ENCODE measurements at places on chromosomes 1 and 21.
A peak's percentile ranks its signal among the peaks of the same experiment; 100 is the strongest.

GRCh38 chr1:50369830-50370229 is 53.4 kb downstream of the DMRTA2 start:
- DNase-seq = no peak

DNA sequence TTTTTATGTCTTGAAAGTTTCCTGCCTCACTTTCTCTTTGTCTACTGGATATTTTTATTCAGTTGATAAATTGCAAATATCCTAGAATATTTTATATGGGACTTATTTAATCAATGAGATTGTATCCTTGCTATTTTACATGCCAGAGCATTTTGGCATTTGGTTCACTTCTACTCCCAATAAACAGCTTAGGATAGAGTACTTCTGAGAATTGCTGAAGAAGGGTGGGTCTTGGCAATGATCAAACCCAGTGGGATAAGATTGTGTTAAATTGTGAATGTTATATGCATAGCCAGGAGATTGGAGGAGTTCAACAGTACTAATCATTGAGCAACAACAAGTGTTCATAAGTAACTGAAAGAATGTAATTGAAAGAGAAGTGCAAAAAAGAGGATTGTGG is 60.1 kb downstream of the SDCCAG8 start:
- no peak for DNase-seq

DNA sequence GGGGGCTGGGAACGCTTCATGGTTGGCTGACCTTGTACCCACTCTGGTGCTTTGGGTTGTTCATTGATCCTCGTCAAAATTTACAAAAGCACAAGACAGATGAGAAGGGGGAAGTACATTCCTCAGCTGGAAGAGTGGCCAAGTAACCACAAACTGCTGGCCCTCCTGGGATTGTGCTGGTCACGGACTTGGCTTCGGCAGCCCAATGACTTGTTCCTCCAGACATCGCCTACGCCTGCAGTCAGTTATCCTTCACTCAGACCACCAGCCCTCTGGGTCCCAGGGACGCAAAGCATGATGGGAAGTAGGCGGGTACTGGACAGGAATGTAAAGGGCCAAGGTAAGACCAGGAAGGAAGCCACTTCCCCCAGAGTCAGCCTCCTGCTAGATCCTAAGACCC is 53.1 kb downstream of the LMX1A start:
- no peak for DNase-seq

- no peak for DNase-seq
These were observed 30.9 kb upstream of the ID3 start for GRCh38 chr1:23590058-23590783.

- DNase-seq = no peak
These were observed 237.0 kb downstream of the TBX15 start for GRCh38 chr1:118751166-118751565.

- DNase-seq = no peak
These were observed 84.1 kb upstream of the SELENON start for GRCh38 chr1:25715888-25716287.

DNA sequence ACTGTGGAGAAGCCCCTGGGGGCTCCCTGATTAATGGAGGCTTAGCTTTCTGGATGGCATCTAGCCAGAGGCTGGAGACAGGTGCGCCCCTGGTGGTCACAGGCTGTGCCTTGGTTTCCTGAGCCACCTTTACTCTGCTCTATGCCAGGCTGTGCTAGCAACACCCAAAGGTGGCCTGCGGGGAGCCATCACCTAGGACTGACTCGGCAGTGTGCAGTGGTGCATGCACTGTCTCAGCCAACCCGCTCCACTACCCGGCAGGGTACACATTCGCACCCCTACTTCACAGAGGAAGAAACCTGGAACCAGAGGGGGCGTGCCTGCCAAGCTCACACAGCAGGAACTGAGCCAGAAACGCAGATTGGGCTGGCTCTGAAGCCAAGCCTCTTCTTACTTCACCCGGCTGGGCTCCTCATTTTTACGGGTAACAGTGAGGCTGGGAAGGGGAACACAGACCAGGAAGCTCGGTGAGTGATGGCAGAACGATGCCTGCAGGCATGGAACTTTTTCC is 24.8 kb downstream of the PCSK9 start:
- peak; percentile 9 for DNase-seq

GRCh38 chr1:43893006-43893405 is 40.6 kb upstream of the ARTN start:
- no peak for DNase-seq

DNA sequence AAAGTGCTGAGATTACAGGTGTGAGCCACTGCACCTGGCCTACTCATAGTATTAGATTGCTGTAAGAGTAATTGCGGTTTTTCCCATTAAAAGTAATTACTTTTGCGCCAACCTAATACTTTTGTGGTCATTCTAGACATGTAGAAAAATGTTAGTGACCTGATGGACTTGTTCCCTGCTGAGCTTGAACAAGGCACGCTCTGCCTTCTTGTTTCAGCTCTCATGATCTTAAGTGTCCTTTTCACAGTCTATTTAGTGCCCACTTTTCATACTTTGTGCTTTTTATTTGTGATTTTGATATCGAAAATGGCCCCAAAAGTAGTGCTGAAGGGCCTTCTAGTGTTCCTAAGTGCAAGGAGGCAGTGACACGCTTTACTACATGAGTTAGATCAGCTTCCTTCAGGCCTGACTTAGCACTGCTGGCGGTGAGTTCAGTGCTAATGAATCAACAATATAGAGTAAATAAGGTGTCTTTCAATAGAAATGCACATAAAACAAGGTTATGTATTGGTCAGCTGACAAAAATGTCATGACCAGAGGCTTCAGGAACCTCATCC is 5.6 kb upstream of the RD3 start:
- DNase-seq = no peak

DNA sequence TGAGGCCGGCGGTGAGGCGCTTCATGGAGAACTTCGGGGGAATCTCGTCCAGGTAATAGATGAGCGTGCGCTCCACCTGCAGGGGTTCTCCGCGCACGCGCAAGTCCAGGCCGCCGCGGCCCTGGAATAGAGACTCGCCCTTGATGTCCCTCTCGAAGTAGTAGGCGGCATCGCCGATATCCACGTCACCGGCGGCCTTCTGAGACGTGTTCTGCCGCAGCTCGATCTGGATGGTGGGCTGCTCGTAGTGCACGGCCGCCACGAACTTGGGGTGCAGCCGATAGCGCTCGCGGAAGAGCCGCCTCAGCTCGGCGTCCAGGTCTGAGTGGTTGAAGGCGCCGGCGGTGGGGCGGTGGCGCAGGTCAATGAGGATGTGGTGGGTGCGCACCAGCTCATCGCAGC is 726 bp downstream of the TACSTD2 start:
- DNase-seq = peak; percentile 4

DNA sequence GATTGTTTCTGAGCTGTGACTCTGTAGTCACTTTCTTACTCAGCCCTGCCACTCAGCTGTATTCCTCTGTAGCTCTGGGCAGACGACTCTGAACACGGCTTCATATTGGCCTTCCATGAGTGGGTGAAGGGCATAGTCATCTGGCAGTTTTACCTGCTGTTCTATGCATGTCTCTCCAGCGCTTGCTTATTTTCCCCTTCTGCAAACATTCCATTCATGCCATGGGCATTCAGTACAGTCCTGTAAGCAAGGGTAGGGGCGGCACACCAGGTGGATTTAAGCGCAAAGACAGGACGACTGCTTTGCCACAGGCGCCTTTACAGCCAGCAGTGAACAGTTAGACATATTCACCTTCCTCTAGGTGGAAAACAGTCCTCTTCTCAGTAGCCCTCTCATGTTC is 4.4 kb upstream of the WDR26 start:
- DNase-seq = no peak

GRCh38 chr1:6259491-6260362 is 1.2 kb downstream of the GPR153 start:
- DNase-seq = peak; percentile 83

DNA sequence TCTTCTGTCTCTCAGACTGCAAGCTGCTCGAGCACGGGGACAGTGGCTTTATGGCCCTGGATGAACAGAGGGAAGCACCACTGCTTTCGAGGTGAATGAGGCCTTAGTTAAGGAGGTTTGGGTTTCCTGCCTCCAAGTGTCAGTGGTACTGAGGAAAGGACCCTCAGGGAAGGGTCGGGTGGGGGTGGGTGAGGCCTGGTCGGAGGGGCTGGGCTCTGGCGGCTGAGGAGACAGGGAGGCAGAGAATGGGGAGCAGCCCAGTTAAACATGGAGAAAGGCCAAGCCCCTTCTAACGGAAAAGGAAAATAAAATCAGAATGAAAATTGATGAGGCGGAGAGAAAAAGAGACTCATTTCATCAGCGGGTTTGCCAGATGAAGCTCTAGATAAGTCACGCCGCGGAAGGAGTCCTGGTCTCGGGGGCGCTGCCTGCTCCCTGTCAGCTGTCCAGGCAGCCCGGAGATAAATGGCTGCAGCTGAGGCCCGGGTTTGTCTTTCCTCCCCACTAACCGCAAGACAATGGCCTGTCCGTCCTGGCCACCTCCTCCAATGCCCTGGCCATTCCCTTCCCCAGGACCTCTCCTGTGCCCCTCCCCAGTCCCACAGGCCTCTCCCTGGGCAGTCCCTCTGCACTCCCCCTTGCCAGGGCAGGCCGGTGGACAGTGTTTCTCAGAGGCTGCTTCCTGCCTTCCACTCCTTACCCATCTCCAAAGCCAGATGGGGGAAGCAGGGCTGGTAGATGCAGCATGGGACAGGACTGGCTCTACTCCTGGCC is 55.2 kb downstream of the LRRN2 start:
- no peak for DNase-seq

- DNase-seq = no peak
These were observed 2.8 kb downstream of the PLK3 start for GRCh38 chr1:44803062-44803311.

DNA sequence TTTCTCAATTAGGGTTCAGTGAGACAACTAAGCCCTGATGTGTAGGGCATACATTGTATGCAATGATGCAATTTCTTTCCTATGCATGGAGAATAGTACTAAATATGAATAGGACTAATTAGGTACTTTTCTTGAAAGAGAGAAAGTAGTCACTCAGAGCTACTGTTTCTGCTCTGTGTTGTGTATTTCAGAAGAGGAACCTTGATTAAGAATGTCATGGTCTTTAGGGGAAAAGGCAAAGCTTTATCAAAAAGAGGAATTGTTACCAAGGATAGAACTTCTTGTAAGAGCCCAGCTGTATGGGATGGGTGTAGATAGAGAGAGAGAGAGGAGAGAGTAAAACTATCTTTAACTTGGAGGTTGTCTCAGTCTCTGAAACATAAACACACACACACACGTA is 49.1 kb downstream of the HLX start:
- DNase-seq = no peak

Measured in CD4-positive, alpha-beta T cell treated with Interleukin-6 for 4 hours (primary cell).